Mesothelial cell of epicardium (in vitro differentiated cells): ENCODE measurements at places on chromosomes 16 and 17. TPM values are rescaled to one million over a fixed set of nuclear protein-coding genes. Genes with fewer than 3 reads are reported as not detected.
A peak's percentile ranks its signal among the peaks of the same experiment; 100 is the strongest.

- peak overlapping the region; percentile 30 for H3K27ac ChIP-seq
- no peaks in the 10 kb centered on the region for H3K36me3 ChIP-seq
- H3K4me1 ChIP-seq: peaks cover 23% of the 10 kb centered on the region
- H3K4me3 ChIP-seq: peak overlapping the region; percentile 58
These were observed 1.2 kb upstream of the FOXF1 start for GRCh38 chr16:86508947-86509758.

- H3K4me3 ChIP-seq: no peak overlapping the region
- H3K36me3 ChIP-seq: peaks cover 17% of the 10 kb centered on the region
- H3K4me1 ChIP-seq: peaks cover 28% of the 10 kb centered on the region
- H3K27me3 ChIP-seq: no peaks in the 10 kb centered on the region
- H3K27ac ChIP-seq: no peak overlapping the region
These were observed 21.4 kb downstream of the CDRT4 start for GRCh38 chr17:15446036-15446435.

DNA sequence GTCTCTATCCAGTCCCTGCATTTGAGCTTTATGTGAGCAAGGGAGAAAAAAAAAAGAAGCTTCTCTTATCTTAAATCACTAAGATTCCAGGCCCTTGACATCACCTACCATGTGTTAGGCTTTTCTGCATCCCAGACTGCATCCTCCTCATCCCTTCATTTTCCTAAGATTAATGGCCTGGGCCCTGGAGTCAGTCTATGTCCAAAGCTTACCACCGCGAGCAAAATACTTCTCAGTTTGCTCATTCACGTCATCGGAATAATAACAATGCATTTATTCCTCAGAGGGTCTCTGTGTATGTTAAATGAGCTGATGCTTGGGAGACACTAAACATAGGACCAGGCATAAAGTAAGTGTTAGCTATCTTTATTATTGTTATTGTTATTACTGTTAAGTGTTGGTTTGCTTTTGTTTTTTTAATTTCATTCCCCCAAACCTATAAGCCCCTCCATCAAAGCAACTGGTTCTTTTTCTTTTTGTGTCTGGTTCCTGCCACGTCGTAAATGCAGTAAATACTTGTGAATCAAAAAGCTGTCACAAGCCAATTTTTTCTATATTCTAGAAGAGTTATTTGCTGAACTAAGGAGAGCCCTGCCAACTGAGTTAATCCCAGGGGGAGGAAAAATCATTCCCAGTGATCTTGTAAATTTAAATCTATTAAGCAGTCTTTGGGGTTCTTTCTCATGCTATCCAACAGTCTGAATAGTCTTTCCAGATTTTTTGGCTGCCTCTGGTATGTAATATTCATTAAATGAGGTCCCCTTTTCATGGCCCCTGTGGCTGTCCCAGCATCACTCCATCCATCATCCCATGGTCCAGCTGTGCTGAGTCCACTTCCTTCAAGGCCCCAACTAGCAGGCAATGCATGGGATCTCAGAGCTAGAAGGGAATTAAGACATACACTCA, 46.5 kb downstream of the VAT1L start:
- H3K4me3 ChIP-seq: no peak overlapping the region
- no peaks in the 10 kb centered on the region for H3K36me3 ChIP-seq
- H3K27ac ChIP-seq: peak overlapping the region; percentile 98
- peaks cover 28% of the 10 kb centered on the region for H3K4me1 ChIP-seq
- DNase-seq: no peak

KRT12 gene
- not detected in 3 replicates for total RNA-seq

DNA sequence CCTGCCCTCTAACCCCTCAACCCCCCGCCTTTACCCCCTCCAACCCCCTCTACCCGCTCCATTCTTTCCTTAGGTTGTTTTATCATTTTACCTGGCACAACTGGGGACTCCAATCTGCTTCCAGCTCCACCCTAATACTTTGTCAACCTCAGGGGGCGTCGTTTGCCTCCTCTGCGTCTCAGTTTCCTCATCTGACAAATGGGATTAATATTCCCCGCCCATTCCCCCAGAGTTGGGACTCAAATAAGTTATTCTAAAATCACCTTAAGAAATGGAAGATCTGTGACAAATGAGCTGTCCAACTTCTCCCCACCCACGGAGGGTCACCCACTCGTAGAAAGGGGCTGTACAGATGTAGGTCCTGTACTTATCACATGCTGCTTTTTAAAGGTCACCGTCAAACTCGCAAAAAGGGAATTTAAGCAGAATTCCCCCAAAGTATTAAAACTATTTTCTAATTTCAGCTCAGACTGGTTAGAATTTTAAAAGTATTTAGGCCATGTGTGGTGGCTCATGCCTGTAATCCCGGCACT, 40.6 kb upstream of the CPNE2 start:
- H3K36me3 ChIP-seq: no peaks in the 10 kb centered on the region
- H3K4me1 ChIP-seq: no peaks in the 10 kb centered on the region
- DNase-seq: no peak
- no peak overlapping the region for H3K27ac ChIP-seq
- no peak overlapping the region for H3K4me3 ChIP-seq
- peaks cover 23% of the 10 kb centered on the region for H3K27me3 ChIP-seq

GRCh38 chr16:56047307-56048234, 143.7 kb upstream of the GNAO1 start:
- no peak for DNase-seq
- H3K4me3 ChIP-seq: no peak overlapping the region
- peaks cover 23% of the 10 kb centered on the region for H3K27me3 ChIP-seq

DNA sequence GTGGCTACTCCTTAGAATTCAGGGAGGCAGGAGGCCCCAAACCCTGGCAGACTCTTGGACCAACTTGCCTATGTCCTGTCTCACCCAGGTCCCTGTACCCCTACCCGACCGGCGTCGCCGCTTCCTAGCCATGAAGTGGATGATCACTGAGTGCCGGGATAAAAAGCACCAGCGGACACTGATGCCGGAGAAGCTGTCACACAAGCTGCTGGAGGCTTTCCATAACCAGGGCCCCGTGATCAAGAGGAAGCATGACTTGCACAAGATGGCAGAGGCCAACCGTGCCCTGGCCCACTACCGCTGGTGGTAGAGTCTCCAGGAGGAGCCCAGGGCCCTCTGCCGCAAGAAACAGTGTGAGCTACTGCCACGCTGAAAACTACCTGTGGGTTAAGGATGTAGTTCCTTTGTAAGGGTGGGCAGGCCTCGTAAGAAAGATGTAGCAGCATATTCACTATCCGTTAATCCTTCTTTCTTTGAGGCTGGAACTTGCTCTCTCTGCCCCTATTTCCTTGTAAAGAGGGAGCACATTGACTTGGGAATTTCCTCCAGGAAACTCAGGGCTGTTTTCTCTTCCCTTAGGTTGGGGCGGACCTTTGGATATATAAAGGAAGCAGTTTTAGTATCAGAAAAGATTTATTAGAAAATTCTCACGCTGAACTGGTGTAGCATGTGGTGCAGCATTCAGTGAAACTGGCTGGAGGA, 4.1 kb downstream of the MRPS7 start:
- peaks cover 28% of the 10 kb centered on the region for H3K4me1 ChIP-seq
- H3K27ac ChIP-seq: no peak overlapping the region
- no peak overlapping the region for H3K4me3 ChIP-seq
- H3K27me3 ChIP-seq: no peaks in the 10 kb centered on the region
- peaks cover 6% of the 10 kb centered on the region for H3K36me3 ChIP-seq
- no peak for DNase-seq

CD300LB gene
- total RNA-seq: not detected in 3 replicates

DNA sequence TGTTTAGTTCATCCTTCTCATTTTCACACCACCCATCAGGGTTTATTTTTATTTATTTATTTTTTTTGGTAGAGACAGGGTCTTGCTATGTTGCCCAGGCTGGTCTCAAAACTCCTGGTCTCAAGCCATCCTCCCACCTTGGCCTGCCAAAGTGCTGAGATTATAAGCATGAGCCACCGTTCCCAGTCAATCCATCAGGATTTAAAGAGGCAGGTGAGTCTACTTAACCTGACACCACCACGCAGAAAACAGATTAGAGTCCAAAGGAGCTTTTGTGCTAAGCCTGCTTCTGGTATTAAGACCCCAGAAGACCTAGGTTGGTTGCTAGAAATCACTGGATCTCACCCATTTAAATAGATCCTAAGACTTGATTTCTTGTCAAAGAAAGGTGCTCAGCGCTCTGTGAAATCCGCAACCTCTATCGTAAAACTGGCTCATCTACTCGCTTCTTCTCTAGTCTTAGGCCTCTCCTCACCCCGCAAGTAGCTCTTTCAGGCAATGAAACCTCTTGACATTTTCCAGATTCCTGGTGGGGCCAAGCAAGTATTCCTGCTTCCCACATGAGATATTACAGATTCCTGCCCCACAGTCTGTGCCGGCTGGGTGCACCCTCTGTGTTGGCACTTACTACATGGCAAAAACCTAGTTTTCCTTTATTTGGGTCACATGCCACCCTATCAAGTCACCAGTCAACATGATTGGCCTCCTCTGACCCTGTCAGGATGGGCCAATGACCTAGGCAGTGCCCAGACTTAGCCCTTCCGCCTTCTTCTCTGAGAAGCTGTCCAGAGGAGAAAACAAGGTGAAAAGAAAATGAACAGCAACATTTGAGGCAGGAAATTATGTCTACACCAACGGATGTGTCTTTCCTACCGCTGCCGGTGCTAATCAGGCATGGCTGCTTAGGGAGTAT, 9.0 kb downstream of the PITPNA start:
- H3K4me1 ChIP-seq: no peaks in the 10 kb centered on the region
- no peak overlapping the region for H3K4me3 ChIP-seq
- H3K27me3 ChIP-seq: no peaks in the 10 kb centered on the region

GRCh38 chr16:77043076-77043475, 147.9 kb upstream of the MON1B start:
- no peak overlapping the region for H3K4me3 ChIP-seq
- no peak overlapping the region for H3K27ac ChIP-seq
- H3K27me3 ChIP-seq: peaks cover 23% of the 10 kb centered on the region

- H3K36me3 ChIP-seq: peaks cover 4% of the 10 kb centered on the region
- DNase-seq: no peak
- H3K27me3 ChIP-seq: peaks cover 6% of the 10 kb centered on the region
- no peak overlapping the region for H3K4me3 ChIP-seq
- H3K27ac ChIP-seq: no peak overlapping the region
These were observed 71.8 kb upstream of the DOC2B start for GRCh38 chr17:253091-253846.

NPIPA8 gene
- total RNA-seq: 0.38 to 0.93 TPM (median 0.60 TPM) in 3 replicates

DNA sequence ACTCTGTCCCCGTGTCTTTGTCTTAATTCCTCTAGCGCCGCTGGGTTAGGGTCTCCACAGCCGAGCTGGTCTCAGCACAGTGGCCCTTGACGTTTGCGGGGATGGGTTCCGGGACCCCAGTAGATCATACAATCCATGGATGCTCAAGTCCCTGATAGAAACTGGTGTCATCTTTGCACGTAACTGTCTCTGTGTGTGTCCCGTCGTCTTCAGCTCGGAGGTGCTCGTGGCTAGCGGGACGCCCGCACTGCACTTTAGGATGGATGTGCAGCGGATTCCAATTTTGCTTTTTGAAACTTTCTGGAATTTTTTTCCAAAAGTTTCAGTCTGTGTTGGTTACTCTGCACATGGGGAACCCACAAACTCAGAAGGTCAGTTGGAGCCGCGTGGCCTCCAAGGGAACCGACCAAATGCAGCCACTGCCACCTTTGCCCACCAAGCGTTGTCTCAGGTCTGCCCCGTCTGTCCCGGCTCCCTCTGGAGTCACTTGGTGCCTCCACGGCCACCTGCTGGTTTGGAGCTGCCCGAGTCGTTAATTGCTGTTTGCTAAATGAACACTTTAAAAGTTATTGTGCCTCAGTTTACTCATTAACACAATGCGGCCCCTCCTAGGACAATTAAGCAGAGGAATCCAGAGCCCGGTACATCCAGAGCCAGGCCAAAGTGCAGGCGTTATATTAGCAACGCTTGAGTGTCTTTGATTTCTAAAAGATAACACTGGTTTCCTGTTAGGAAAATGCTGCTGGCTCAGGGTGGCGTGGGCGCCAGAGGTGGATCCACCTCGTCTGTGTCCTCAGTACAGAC, 5.3 kb upstream of the DPEP1 start:
- peaks cover 8% of the 10 kb centered on the region for H3K4me1 ChIP-seq
- no peak overlapping the region for H3K4me3 ChIP-seq
- no peak overlapping the region for H3K27ac ChIP-seq
- peaks cover under 1% of the 10 kb centered on the region for H3K27me3 ChIP-seq
- no peaks in the 10 kb centered on the region for H3K36me3 ChIP-seq

TNP2 gene
- total RNA-seq: not detected in 3 replicates

DNA sequence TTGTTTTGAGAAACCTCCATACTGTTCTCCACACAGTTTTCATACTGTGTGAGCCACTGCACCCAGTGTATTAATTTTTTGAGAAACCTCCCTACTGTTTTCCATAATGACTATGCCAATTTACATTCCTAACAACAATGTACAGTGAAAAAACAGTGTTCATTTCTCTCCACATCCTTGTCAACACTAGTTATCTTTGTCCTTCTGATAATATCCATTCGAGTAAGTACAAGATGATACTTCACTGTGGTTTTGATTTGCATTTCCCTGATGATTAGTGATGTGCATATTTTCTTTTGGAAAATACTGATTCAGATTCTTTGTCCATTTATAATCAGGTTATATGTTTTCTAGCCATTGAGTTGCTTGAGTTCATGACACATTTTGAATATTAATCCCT, 462.0 kb downstream of the CDH11 start:
- no peak for DNase-seq
- H3K36me3 ChIP-seq: no peaks in the 10 kb centered on the region
- no peak overlapping the region for H3K4me3 ChIP-seq
- H3K27ac ChIP-seq: no peak overlapping the region
- no peaks in the 10 kb centered on the region for H3K4me1 ChIP-seq
- no peaks in the 10 kb centered on the region for H3K27me3 ChIP-seq

GRCh38 chr16:750485-750884, 9.7 kb upstream of the CIAO3 start:
- H3K4me3 ChIP-seq: no peak overlapping the region
- no peaks in the 10 kb centered on the region for H3K36me3 ChIP-seq
- peaks cover 20% of the 10 kb centered on the region for H3K27me3 ChIP-seq
- H3K4me1 ChIP-seq: peaks cover 1% of the 10 kb centered on the region
- H3K27ac ChIP-seq: no peak overlapping the region

DNA sequence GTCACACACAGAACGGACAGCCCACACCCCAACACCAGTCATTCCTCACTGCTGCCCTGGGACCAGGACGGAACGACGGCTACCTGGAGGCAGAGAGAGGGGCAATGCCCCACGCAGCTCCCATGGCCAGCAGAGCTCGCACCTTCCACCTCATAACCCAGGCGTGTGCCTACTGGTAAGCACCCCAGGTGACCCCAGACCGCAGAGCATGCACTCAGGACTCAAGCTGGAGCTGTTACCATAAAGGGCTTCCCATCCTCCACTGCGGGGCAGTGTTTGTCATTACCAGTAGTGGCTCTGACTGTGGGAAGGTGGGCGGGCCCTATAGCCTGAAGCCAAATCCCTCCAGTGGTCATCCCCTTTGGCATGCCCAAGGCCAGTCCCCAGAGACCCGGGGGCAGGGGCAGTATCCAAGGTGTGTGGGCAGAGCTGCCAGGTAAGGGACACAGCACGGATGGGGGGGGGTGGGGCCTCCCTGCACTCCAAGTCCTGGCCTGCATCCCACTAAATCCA, 4.7 kb upstream of the BCAR1 start:
- H3K27ac ChIP-seq: peak overlapping the region; percentile 94
- no peak overlapping the region for H3K4me3 ChIP-seq
- peaks cover 76% of the 10 kb centered on the region for H3K4me1 ChIP-seq
- no peaks in the 10 kb centered on the region for H3K36me3 ChIP-seq
- DNase-seq: no peak

GRCh38 chr16:11181242-11181898, 74.6 kb downstream of the SOCS1 start:
- no peak overlapping the region for H3K4me3 ChIP-seq
- peaks cover 12% of the 10 kb centered on the region for H3K36me3 ChIP-seq
- H3K27ac ChIP-seq: peak overlapping the region; percentile 28
- no peak for DNase-seq
- peaks cover 6% of the 10 kb centered on the region for H3K4me1 ChIP-seq
